ENCODE measurements at places on chromosomes 11 and 22.

GRCh38 chr11:10058356-10058755 is 235.7 kb downstream of the SBF2 start:
- no peak for DNase-seq

- no peak for DNase-seq
Measured at GRCh38 chr11:128886406-128887124, 4.6 kb upstream of the KCNJ5 start.

DNA sequence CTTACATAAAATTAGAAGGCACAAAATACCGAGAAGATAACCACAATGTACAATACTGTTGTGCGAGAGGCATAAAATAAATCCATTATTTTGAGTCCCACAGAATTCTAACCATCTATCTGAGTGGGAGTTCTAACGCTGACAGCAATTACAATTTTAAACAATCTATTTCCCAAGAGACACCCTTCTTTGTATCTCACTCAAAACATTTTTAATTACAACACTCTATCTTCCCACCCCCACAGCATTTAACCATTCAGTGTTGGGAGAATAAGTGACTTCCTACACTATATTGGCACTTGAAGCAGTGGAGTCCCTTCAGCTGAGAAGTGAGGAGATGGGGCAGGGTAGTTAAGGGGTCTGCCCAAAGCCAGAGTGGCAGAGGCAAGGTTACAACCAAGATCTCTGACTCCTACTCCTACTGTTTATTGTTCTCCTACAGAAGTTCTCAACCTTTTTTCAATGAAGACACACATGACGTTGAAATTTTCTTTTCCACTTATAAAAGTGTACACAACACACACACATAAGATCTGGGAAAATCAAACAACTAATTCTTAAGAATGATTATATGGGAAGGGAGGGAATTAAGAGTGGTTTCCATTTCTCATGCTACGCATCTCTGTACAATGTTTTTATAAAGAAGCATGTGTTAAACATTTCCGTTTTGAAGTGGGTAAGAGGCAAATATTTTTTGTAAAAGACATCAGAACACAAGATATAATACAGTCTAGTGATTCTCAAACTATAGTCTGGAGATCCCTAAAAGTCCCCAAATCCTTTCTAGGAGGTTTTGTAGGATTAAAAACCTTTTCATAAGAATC is 10.9 kb downstream of the SLC25A17 start:
- DNase-seq = no peak

DNA sequence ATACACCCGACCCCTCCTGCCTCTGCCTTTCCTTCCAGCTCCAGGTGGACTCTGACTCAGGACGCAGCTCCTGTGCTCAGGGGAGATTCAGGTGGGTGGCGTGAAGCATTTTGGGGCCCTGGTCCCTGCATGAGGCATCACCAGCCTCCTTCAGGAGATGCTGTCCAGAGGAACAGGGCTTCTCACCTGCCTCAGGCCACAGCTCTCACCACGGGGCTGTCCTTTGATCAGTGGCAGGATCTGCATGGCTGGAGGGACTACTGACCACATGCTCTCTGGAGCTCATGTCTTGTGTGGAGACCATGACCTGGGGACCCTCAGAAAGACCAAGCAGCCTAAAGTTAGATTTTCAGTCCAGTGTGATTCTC is 58.8 kb downstream of the GGTLC2 start:
- DNase-seq = no peak

DNA sequence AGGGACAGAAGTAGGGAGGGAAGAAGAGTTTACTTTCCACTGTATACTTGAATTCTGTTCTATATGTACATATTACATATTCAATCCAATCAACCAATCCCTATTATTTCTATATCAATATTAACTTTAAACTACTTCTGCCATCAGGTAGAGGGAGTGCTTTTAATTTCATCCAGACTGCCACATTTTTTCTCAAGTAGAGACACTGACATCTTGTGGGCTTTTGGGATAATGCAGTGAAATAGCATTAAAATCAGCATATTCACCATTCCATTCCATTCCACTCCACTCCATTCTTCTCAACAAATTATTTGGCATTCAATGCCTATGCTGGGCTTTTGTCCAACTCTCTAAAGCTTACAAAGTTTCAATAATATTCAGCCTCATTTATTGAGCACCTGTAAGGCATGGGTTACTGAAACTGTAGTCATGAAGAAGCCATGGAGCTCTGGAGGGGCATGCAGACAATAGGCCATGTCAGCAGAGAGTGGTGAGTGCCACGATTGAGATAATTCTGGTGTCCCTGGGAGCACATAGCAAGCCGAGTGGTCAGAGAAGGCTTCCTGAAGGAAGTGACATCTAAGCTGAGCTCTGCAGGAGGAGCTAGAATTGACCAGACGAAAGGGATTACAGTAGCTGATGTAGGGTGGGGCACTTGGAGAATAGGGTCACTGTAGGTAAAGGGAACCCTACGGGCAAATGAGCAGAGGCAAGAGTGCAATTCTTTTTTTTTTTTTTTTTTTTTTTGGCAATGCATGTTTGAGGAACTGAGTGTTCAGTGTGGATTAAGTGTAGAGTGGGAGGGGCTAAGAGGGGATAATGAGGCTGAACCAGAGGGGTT is 12.8 kb upstream of the CLPB start:
- DNase-seq = peak; percentile 70

GRCh38 chr11:101498891-101499290 is 84.9 kb downstream of the TRPC6 start:
- DNase-seq = no peak

DNA sequence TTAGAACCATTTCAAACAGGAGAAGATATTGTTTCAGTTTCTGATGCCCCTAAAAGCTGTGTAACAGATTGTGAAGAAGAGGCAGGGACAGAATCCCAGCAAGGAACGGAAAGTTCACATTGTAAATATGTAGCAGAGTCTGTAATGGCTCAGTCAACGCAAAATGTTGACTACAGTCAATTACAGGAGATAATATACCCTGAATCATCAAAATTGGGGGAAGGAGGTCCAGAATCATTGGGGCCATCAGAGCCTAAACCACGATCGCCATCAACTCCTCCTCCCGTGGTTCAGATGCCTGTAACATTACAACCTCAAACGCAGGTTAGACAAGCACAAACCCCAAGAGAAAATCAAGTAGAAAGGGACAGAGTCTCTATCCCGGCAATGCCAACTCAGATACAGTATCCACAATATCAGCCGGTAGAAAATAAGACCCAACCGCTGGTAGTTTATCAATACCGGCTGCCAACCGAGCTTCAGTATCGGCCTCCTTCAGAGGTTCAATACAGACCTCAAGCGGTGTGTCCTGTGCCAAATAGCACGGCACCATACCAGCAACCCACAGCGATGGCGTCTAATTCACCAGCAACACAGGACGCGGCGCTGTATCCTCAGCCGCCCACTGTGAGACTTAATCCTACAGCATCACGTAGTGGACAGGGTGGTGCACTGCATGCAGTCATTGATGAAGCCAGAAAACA is 40.8 kb downstream of the IGLL1 start:
- DNase-seq = peak; percentile 77

DNA sequence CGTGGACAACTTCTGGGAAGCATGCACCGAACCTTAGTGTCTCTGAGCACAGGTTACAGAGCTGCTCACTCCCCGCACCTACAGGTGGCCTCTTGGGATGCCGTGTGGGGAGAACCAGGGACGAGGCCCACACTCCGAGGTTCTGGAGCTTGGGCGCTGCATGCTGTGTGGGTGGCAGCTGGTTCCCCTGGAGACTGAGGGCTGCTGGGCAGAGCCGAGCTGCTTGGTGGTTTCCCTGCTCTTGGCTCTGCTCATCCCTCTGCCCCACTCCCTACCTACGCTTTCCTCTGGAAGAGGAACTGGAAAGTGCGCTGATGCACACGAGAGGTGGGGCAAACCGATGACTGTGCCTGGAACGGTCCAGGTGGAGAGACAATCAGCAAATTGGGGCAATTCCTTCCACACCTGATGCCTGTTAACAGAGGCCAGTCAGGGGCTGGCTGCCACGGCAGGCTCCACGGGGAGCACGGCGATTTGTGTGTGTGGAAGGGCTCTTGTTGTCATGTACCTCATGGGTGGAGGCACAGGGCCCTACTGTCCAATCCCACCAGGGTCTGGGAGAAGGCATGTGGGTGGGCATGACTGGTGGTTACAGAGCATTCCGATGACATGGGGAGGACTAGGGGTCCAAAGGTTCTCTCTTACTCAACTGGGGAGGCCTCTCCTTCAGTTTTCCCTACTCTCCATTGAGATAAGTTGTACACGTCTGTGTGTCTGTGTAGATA is 60.9 kb downstream of the ST14 start:
- DNase-seq = no peak

GRCh38 chr11:689625-690024 is 5.4 kb downstream of the DEAF1 start:
- no peak for DNase-seq

GRCh38 chr11:35629511-35629910 is 11.3 kb downstream of the FJX1 start:
- no peak for DNase-seq

DNA sequence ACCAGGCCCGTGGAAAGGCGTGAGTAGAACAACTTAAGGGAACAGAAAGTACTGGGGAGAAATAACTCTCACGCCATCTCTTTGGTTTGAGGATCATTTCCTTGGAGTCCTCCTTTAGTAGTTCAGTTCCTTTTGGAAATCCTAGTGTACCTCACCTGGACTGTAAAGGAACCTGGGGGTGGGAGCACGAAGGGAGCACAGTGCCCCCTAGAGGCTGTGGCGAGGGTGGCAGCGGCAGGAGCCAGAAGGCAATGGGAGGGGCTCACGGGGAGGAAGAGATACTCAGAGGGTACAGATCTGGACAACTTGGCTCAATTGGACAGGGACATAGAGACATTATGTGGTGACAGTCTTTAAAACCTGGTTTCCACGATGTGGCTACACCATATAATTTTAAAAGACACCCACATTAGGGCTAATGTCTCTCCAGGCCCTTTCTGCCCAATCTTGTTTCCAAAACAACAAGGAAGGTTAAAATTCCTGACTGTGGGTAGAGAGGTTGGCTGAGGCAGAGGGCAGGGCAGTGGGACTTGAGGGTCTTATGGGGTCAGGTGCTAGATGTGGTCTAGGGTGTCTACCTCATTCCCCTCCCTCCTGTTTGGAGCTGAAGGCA is 87.0 kb downstream of the CSNK2A3 start:
- DNase-seq = peak; percentile 34

DNA sequence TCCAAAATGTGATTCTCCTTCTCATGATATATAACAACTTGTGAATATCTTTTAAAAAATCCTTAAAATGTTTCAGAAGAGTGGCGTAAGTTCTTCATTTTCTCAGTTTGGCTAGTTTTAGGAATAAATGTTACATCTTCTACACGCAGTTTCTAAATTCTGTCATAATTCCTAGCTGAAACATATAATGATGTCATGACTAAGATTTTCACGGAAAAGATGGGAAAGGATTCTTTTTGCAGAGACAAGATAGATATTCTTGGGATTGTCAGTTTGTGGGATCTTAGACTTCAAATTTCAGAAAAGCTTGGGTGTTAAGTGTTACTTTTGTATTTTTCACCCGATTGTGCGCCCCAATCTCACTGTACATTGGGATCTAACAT is 1.7 kb downstream of the EED start:
- DNase-seq = no peak

DNA sequence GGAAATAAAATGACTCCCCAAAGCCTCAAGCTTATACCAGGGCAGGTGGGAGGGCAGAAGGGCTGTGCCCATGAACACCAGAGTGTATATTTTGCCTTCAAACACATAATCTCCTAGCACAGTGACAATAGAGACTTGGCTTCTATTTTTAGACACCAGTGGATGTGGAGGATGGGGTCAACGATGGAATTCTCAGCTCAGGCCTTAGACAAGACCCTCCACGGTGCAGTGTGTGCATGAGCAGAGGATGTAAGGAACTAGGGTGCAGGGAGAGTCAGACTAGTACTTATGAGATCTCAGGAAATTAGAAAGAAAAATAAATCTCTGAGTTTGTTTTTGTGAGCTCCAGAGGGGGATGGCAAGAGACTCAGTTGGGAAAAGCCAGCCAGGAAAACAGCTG is 113.6 kb upstream of the CADM1 start:
- no peak for DNase-seq

- no peak for DNase-seq
Measured at GRCh38 chr22:43964314-43964857, 9.1 kb downstream of the SAMM50 start.

- no peak for DNase-seq
Measured at GRCh38 chr11:69204246-69204940, 48.7 kb downstream of the SMIM38 start.

DNA sequence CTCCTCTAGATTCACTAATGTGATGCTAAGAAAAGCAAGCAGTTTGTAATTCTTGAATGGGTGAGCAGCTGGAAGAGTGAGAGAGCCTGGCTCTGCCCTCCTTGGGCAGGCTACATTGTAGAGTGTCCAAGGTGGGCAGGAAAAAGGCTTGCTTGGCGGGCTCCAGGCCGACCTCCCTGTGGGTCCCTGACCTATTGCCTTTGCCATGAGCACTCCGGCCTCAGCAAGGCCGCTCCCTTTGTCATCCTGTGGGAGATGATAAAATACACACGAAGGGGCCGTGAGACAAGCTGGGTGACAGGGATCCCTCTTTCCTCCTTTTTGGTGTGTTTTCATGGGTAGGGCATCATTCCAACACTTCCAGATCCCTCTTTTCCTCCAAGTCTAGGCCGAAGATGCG is 41.8 kb downstream of the TIMP3 start:
- DNase-seq = no peak

- DNase-seq = no peak
Measured at GRCh38 chr11:23212807-23213206, 352.5 kb upstream of the CCDC179 start.

DNA sequence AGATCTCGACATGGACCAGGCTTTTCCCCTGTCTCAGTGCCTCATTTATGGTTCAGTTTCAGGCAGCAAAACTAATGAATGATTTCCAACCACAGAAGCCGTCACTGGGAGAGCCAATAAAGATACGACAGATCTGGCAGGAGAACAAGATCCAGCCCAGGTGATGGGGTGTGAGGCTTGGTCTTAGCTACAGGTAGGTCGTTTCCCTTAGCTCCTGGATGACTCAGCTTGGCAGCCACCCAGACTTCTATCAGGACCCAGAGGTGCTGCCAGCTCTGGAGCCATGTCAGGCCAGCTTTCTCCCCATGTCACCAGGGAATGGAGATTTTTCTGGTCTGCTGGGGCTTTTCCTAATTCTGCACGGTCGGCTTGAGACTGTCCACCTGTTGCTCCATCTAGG is 36.3 kb upstream of the APOBEC3A start:
- DNase-seq = no peak

- peak; percentile 51 for DNase-seq
Measured at GRCh38 chr11:33920838-33921613, 29.1 kb upstream of the LMO2 start.

DNA sequence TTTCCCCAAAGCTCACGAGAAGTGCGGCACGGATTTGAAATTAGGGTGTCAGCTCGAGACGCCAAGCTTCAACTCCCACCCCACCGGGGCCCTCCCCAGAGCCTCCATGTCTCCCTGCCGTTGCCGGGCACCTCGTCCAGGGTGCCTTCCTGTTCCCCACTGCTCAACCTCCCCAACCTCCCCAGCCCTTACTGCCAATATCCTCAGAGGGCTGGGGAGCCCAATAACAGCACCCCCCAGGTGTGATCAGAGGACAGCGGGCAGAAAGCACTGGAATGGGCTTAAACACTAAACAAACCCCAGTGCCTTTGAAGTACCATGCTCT is 1336.4 kb downstream of the TBC1D22A start:
- no peak for DNase-seq

Data from myocyte (in vitro differentiated cells).